ENCODE measurements at places on chromosomes 2 and 18.
A peak's percentile ranks its signal among the peaks of the same experiment; 100 is the strongest.

DNA sequence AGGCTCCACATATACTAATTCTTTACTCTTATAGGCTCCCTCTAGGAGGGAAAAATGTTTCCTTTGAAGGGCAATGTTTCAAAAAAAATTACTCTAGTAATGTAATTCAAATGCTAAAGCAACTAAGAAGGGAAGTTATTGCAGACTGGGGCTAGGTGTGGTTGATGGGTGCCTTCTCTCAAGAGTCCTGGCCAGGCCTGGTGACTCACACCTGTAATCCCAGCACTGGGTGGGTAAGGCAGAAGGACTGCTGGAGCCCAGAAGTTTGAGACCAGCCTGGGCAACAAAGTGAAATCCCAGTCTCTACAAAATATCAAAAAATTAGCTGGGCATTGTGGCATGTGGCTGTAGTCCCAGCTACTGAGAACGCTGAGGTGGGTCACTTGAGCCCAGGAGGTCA lies 31.2 kb upstream of the CDKL4 start:
- peak; percentile 6 for DNase-seq

DNA sequence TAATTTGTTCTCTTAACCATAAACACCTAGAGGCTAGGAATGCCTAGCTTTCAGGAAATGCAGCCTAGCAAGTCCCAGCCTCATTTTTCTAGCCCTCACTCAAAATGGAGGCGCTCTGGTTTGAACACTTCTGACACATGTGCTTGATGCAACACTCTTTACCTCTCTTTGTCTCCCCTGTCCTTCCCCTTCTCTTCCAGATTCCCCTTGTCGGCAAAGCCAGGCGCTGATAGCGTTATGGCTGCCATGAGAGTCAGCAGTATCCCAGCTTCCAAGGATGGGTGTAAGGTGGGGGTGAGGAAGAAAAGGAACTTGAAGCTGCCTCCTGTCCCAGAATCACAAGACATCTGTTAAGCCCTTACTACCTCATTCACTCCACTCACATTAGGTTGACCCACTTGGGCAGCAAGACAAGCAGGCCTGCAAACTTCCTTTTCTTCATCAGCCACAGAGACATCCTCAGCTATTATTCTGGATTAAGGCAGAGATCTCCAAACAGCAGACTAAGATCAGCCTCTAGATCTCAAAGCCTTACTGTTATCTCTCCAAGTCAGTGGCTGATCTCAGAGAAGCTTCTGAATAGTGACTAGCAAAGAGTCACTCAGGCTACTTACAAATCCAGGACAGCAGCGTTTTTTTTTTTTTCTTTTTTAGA lies 1.9 kb upstream of the ST3GAL5 start:
- DNase-seq = no peak

GRCh38 chr18:56001576-56001975 lies 413.6 kb upstream of the TCF4 start:
- DNase-seq = no peak

DNA sequence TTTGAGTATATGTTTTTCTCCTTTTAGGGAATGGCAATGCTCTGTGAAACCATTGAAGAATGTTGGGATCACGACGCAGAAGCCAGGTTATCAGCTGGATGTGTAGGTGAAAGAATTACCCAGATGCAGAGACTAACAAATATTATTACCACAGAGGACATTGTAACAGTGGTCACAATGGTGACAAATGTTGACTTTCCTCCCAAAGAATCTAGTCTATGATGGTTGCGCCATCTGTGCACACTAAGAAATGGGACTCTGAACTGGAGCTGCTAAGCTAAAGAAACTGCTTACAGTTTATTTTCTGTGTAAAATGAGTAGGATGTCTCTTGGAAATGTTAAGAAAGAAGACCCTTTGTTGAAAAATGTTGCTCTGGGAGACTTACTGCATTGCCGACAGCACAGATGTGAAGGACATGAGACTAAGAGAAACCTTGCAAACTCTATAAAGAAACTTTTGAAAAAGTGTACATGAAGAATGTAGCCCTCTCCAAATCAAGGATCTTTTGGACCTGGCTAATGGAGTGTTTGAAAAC lies 82.3 kb downstream of the ACVR2A start:
- no peak for DNase-seq

DNA sequence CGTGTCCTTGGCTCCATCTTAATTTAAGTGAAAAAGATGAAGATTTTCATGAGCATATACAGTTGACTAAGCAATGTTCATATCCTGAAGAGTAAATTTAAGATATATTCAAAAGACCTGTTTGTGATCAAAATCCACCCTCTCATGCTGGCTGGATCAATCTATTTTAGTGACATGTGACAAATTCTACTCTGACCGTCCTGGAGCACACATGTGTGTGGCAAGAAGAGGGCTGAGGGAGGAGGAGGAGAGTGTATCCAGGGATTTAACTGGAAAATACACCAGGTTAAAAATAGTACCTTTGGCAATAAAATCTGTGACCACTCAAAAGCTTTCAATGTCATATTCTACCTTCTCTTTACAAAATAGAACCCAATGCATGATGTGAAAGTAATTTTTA lies 228.7 kb downstream of the PID1 start:
- DNase-seq = no peak

DNA sequence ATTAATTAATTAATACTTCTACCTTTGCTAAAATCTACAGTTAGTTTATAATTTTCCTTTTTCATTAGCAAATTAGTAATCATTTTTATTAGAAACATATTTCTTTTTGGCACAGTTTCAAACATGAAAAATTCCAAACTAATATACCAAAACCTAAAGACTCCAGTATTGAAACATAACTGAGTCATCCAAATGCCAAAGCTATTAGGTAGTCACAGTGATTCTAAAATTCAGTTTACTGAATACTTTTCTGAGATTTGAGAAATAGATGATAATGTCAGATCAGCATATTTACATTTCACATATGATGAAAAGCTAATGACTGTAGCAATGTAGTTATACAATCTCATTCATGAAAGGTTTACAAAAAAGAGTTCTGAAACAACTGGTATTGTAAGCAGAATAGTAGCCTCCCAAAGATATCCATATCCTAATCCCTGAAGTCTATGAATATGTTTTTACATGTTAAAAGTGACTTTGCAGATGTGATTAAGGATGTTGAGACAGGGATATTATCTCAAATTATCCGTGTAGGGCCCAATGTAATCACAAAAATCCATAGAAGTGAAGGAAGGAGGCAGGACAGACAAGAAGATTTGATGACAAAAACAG lies 680.2 kb upstream of the CHAC2 start:
- DNase-seq = peak; percentile 52

- DNase-seq = no peak
Measured at GRCh38 chr18:3016585-3017297, 3.8 kb upstream of the LPIN2 start.

DNA sequence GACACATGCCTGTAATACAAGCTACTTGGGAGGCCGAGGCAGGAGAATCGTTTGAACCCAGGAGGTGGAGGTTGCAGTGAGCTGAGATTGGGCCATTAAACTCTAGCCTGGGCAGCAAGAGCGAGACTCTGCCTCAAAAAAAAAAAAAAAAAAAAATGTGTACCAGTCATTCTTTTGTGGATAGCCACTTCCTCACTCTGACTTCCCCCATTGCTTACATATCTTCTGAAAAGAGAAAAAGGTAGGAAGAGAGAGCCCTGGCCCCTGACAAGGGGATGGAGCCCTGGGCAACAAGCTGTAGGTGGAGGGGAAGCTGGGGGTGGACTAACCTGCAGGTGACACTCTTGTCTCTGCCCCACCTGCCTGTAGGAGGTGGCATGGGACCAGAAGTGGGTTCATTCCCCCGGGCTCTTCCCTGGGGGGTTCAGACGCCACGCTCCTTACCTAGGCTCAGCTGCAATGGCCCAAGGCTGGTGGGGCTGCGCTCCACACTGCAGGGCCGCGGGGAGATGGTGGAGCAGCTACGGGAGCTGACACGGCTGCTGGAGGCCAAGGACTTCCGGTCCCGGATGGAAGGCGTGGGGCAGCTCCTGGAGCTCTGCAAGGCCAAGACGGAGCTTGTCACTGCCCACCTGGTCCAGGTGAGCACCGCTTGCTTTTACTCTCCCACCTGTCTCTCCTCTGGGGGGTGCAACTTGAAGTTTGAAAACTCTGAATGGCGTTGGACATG lies 39.1 kb downstream of the PCARE start:
- DNase-seq = no peak

- DNase-seq = no peak
Measured at GRCh38 chr2:215422676-215423075, 13.2 kb downstream of the FN1 start.

DNA sequence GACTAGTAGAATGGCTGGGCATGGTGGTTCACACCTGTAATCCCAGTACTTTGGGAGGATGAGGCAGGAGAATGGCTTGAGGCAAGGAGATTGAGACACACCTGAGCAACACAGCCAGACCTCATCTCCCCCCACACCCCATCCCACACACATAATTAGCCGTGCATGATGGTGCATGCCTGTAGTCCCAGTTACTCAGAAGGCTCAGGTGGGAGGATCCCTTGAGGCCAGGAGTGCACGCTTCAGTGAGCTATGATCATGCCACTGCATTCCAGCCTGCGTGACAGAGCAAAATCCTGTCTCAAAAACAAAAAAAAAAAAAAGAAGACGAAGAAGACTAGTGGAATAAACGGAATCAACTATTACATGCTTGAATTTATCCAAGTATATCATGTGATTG lies 150.0 kb downstream of the STK39 start:
- DNase-seq = no peak

- DNase-seq = no peak
Measured at GRCh38 chr2:3427272-3427671, 47.8 kb downstream of the TRAPPC12 start.

DNA sequence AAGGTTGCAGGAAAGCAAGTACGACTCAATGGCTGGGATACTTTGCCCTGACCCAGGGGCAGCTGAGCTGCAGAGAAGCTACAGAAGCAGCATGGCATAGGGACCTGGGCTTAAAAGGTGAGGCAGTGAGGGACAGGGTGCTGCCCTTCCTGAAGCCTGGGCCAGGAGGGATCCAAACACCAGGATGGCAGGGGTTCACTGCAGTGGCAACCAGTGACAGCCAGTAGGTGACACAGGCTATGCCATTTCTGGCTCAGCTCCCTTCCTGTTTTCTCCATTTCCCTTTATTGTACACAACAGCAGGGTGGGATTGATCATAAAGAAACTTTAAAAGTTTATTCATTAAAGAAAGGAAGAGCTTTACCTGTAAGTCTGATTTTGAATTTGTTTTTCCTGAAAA lies 48.8 kb downstream of the CABYR start:
- DNase-seq = no peak

GRCh38 chr18:68822926-68823325 lies 25.0 kb downstream of the CCDC102B start:
- DNase-seq = no peak

GRCh38 chr2:41949883-41950665 lies 97.7 kb upstream of the PKDCC start:
- DNase-seq = no peak

GRCh38 chr2:75199428-75200011 lies at the start of gene TACR1:
TSS of gene TACR1 (minus strand) at chr2:75199520. CDS start at chr2:75198934, 586 bp downstream.
- DNase-seq = peak; percentile 38

DNA sequence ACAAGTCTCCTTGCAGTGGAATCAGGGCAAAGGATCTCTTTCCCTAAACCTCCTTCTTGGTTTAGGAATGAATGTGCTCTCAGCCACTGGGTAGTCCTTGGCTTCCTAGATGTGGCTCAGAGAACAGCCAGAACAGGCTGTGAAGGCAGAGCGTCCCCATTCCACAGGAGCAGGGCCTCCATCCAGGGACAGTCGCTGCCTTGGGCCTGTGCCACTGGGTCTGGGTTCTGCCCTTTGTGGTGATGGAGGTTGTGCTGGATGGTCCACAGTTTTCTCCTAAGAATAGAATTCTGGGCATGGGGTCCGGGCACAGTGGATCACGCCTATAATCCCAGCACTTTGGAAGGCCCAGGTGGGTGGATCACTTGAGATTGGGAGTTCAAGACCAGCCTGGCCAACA lies 516.5 kb upstream of the RAB6C start:
- no peak for DNase-seq

GRCh38 chr2:173991856-173992588 lies 26.8 kb upstream of the SP3 start:
- DNase-seq = peak; percentile 40

GRCh38 chr2:206388698-206389097 lies 54.6 kb upstream of the ADAM23 start:
- DNase-seq = no peak

GRCh38 chr2:190984595-190984994 lies 29.4 kb downstream of the STAT1 start:
- peak; percentile 31 for DNase-seq

DNA sequence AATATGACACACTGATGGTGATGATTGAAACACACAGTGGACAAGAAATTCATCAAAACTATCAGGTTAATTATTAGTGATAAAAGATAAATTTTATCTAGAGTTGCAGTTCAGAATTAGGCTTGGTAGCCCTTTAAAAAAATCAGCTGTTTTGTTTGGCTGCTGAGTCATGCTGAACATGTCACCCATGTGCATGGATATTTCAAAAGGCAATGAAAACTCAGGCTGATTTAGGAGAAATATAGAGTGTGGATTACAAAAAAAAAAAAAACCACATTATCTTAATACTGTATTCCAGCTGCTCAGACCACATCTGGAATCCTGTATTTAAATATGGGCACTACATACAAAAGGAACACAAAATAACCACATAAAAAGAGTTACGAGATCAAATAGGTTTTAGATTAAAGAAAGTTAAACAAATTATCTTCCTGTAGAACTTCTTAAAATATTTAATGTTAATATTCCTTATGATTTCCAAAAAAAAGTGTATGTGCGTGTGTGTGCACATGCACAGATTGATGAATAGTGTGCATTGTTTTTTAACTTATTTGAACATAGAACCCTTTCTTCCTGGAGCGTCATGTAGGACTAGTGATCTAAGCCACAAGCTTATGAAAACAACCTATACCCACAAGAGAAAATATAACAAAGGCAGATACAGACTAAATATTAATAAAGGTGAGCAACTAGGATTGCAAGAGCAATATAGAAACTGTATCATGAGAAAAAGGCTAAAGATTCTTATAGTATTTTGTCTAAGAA lies 186.2 kb downstream of the STK39 start:
- no peak for DNase-seq

DNA sequence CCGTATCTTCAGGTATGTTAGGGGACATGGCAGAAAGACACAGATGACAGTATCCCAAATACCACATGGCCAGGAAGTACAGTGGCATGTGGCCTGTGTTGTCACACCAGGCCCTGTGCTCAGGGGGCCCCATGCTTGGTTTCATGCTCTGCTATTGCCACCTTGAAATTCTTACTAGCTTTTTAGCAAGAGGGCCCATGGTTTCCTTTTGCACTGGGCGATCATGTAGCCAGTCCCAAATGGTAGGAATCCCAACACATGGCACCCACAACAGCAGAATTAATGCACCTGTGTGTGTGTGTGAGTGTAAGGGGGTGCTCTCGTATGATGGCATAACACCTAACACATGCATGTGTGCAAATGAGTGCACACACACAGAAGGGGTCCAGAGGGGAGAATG lies 39.2 kb downstream of the MYO7B start:
- no peak for DNase-seq

GRCh38 chr18:48843162-48843561 lies 107.6 kb downstream of the SMAD7 start:
- DNase-seq = no peak

DNA sequence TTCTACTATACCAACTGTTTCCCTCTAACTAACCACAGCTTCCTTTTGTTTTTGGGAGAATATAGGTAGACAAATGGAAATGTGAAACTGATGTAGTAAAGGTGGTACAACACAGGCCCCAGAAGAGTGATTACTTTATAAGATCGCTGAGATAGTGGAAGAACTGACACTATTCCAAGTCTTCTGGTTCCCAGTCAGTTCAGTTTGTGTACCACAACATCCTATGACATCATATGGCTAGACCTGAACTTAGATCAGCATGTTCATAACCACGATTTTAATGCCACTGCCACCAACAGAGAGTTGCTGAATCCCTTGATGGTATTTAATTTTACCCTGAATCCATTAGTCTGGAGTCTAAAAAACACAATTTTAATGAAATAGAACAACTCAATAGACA lies 328.9 kb downstream of the GPD2 start:
- no peak for DNase-seq

Data from PC-9 (cell line).